ENCODE measurements at places on chromosomes 6 and 20.

DNA sequence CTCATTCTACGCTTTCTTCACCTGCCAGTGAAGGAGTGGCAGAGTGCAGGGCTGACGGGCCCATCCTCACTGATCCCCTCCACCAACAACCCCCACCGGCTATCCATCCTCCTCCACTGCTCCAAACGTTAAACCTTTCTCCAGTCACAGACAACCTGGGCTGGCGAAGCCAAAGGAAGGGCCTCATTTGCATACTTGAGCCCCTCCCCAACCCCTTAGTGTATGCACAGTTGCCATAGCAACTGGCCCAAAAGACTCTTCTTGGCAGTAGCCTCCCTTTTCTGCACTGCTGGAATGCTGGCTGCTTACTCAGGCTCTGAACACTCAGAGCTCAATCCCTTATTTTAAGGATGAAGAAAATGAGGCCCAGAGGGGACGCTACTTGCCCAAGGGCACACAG, 130.3 kb downstream of the GRM4 start:
- DNase-seq: no peak

DNA sequence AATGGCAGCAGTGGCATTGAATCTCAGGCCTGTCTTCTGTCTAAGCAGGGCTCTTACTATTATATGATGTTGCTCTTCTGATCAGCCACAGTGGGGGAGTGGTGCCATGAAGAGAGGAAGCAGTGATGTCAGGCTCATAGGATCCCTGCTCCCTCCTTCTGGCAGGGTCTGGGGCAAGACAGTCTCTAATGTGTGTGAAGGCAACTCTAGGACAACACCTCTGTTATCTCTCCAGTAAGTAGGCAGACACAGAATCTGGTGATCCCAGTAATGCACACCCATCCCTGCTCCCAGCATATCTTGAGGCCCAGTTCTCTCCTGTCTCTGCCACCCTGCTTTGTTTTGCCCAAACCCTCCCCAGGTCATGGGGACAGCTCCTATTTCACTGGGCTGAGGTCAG, 8.8 kb downstream of the C20orf202 start:
- no peak for DNase-seq

DNA sequence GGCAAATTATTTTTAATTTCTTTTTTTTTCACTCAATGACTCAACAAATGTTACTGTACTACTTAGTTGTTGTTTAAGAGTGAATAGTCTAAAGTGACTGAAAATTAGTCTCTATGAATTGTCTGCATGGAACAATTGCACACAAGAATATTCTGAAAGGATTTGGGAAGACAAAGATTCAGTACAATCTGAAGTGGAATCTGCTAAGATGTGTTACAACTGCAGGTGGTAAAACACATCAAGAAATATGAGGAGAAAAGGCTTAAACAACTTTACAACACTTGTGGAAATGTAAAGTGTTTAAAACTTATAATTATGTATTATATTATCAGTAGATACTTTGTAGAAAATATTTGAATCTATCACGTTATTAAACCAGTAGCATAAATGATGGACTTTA, 193.4 kb downstream of the WDR27 start:
- DNase-seq: no peak

DNA sequence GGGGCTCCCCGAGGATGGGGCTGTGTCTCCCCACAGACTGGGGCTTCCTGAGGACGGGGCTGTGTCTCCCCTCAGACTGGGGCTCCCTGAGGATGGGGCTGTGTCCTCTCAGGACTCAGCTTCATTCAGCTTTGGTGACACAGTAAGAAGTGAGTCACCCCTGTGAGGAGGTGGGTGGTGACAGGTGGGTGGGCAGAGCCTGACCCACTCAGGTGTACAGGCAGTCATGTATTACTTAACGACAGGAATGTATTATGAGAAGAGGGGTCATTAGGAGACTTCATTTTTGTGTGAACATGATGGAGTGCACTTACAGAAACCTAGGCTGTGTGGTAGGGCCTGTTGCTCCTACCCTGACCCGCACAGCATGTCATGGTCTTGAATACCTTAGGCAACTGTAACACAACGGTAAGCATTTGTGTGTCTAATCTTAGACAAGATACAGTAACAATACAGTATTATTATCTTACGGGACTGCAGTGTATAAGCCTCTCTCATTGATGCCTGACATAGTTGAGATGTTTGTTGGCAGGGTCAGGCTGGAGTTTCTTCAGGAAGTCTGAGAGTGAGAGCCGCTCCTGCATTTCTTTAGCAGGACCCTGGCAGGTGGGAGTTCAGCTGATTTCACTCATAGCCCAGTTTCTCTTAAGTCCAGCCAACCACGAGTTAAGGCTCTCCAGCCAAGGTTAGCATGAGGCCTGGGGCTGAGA, 10.9 kb upstream of the PGC start:
- DNase-seq: no peak
